ENCODE measurements at places on chromosomes 4 and X. TPM values are rescaled to one million over a fixed set of nuclear protein-coding genes. Genes with fewer than 3 reads are reported as not detected.

DNA sequence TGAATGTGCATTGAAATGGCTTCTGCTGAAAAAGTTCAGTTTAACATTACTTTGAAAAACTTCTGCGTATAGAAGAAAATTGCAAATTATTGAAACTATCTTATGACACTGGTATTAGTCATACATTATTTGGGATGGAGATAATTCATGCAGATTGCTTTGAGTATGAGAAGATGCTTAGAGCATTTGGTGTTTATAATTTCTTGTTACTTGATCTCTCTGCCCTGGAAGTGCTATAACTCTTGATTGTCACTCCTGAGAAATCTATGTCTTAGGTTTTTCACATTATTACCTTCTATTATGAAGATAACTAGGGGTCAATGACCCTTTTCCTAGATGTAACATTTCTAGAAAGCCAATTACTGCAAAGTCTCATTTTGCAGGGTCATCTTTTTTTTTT lies 36.4 kb downstream of the TMEM131L start:
- H3K27me3 ChIP-seq: no peaks in the 10 kb centered on the region
- DNase-seq: no peak
- H3K27ac ChIP-seq: peak overlapping the region; percentile 48
- H3K4me3 ChIP-seq: no peak overlapping the region
- H3K36me3 ChIP-seq: no peaks in the 10 kb centered on the region
- H3K4me1 ChIP-seq: no peaks in the 10 kb centered on the region

DNA sequence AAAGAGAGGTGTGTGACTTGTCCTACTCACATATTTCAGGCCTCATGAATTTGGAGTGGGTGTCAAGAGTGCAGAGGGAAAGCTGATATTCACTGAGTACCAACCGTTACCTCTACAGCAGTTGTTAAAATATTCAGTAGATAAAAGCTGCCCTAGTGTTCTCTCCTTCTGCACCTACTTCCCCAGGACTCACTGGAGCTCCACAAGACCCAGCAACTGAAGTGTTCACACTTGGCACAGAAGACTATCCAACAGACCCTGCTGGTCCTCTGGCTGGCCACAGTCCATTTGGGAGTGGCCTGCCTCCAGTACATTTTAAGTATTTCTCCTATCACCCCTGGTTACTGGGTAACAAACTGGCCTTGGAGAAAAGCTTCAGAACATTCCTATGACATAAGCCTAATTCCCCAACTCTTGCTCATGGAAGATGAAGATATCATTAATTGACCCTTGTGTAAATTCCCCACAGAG lies 70.8 kb downstream of the PPARGC1A start:
- H3K4me3 ChIP-seq: no peak overlapping the region
- no peak overlapping the region for H3K27ac ChIP-seq
- H3K27me3 ChIP-seq: no peaks in the 10 kb centered on the region
- H3K4me1 ChIP-seq: no peaks in the 10 kb centered on the region
- H3K36me3 ChIP-seq: no peaks in the 10 kb centered on the region

The CYTL1 gene
- polyA plus RNA-seq: 3.0 TPM

The SORBS2 gene
- 3.1 TPM for polyA plus RNA-seq

The NDST3 gene
- polyA plus RNA-seq: 1.2 TPM

DNA sequence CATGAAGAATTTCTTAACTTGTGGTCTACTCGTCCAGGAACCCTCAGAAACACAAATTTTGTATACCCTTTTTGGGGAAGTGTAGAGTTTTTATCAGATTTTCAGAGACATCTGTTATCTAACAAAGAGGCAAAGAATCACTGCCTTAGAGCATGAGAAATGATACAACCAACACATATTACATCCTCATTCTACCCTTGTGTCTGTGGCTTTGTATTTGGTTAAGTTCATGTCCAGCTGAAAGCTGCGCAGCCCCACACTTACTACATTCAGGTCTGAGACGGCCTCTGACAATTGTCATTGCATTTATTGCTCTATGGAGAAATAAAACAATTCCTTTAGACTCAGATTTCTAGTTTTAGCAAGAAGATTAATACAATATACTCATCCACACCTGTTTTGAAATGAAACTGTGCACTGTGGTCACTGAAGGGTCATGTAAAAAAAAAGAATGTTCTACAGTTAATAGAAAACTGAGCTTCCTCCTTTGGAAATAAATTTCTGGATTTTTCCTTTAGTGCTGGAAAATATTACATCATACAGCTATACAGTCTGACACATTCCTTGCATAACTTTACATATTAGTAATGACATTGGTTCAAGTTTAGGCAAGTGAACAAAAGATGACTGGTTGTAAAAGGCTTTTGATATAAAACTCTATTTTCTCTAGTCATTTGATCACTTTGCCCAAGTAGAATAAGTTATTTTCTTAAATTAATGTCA lies 39.8 kb downstream of the GLRB start:
- peak overlapping the region; percentile 58 for H3K27ac ChIP-seq
- no peak overlapping the region for H3K4me3 ChIP-seq
- DNase-seq: no peak
- H3K4me1 ChIP-seq: peaks cover 22% of the 10 kb centered on the region

The SMR3B gene
- polyA plus RNA-seq: not detected

The PHKA1 gene
- 6.2 TPM for polyA plus RNA-seq

GRCh38 chrX:130028196-130028595 lies 45.8 kb downstream of the BCORL1 start:
- H3K4me3 ChIP-seq: no peak overlapping the region
- H3K27me3 ChIP-seq: peaks cover 30% of the 10 kb centered on the region
- no peak overlapping the region for H3K27ac ChIP-seq
- H3K4me1 ChIP-seq: no peaks in the 10 kb centered on the region
- peak; percentile 49 for DNase-seq

GRCh38 chrX:132576939-132577338 lies 88.1 kb upstream of the MBNL3 start:
- H3K27me3 ChIP-seq: peaks cover 6% of the 10 kb centered on the region
- H3K36me3 ChIP-seq: no peaks in the 10 kb centered on the region
- no peaks in the 10 kb centered on the region for H3K4me1 ChIP-seq
- DNase-seq: no peak
- no peak overlapping the region for H3K4me3 ChIP-seq
- H3K27ac ChIP-seq: no peak overlapping the region

DNA sequence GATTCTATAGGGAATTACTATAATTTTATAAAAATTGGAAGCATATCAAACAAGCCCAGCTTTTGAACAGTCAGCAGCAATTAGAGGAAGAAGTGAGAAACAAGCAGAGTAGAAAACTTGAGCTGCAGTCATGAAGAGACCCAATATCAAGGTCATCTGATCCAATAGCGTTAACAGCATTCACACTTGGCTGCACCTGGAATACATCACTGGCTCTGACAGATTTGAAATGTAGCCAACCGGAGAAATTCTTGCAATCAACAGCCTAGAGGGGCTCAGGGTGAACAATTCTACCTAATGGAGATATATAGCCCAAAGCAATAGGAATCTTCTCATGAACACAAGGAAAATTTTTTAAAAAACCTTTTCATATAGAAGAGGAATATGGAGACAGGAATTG lies 13.6 kb downstream of the DDX53 start:
- H3K4me1 ChIP-seq: peaks cover 6% of the 10 kb centered on the region
- DNase-seq: no peak
- no peaks in the 10 kb centered on the region for H3K27me3 ChIP-seq
- no peak overlapping the region for H3K27ac ChIP-seq
